ENCODE measurements at places on chromosomes 16 and 17. TPM values are rescaled to one million over a fixed set of nuclear protein-coding genes. Genes with fewer than 3 reads are reported as not detected.

- DNase-seq: no peak
Measured at GRCh38 chr17:74433421-74434121, 1.7 kb downstream of the GPRC5C start.

DNA sequence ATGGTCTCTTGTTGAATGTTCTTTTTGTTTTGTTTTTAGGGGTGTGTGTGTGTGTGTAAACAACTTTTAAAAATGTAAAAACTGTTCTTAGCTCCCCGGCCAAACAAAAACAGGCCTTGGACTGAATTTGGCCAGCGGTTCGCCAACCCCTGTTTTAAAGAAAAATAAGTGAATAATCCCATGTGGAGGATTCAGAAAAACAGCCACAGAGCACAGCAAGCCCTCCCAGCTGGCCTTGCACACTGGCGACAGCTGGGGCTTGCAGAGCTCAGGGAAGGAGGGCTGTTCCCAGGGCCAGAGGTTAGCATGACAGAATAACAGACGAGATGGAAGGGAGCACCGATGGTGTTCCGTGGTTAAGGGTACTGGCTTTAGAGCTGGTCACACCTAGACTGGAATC, 39.0 kb downstream of the EMP2 start:
- DNase-seq: no peak

DNA sequence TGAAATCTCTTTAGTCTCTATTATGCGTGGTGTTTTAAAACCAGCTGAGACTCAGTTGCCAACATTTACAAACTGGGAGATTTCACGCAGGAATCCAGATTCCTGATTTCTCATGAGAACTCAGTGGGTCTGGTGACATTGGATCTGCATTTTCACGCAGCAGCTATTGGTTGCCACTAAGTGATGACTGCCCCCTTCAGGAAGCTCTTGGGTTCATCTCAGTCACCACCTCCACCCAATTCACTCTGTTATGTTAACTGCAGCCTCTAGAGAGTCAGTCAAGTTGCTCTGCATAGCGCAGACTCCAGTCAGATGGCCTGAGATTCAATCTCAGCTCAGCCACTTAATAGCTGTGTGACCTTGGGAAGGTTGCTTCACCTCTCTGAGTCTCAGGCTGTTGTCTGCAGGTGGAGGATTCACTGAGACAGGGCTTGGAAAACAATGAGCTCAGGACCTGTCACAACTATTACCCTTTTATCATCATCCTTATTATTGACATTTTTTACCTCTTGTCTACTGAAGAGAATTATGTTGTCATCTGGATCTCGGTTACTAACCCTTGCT, 6.4 kb downstream of the SHISA9 start:
- DNase-seq: no peak

DNA sequence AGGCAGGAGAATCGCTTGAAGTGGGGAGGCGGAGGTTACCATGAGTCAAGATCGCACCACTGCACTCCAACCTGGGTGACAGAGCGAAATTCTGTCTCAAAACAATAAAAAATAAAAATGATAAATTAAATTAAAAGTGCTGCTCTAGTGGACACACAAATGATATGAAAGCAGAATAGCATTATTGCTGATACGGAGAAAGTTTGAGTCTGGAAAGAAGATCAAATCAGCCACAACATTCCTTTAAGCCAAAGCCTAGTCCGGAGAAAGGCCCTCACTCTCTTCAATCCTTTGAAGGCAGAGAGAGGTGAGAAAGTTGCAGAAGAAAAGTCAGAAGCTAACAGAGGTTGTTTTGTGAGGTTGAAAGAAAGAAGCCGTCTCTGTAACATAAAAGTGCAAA, 15.1 kb upstream of the CSF3 start:
- no peak for DNase-seq

DNA sequence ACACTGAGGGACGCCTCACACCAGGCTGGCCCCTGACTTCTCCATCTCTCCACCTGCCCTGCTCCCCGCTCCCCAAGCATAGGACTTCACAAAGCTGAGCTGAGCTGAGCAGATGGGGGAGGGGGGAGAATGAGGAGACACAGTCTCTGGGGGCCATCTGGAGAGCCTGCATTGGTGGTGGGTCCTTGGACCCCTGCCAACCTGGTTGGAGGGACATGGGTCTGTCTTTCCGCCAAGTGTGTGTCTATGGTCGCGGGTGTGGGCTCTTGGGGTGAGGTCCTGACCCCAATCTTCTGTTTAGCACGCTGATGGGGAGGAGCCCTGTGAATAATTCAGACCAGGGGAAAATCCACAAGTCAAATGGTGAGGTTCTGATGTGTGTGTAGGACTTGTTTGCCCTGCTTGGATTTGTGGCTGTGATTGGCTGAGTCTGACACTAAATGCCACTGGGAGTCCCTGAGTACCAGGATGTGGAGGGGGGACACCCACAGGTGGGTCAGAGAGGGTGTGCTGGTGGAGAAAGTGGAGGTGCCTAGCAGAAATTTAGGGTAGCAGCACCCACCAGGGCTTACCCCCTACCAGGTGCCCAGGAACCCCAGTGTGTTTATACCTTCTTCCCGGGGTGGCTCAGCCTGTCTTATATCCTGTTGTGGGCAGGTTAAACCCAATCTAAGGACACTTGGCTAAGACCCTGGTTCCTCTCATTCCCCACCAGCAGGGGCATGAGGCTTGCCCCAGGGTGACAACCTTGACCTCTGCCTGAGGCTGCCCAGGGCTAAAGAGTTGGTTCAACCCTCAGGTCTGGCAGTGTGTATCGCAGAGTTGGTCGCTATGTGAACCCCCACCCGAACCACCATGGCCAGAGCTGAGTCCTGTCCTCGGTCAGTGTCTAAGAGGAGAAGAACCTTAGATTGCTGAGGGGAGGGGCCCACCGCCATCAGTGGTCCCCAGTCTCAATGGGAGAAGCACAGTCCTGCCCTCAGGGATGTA, 2.1 kb downstream of the FMNL1 start:
- DNase-seq: no peak

GRCh38 chr17:82849076-82849945, 9.5 kb upstream of the ZNF750 start:
- no peak for DNase-seq

GRCh38 chr17:40461732-40462342, 18.6 kb downstream of the IGFBP4 start:
- no peak for DNase-seq

Gene RNU2-1
- total RNA-seq: not detected

Gene CNTNAP1
- total RNA-seq: 19.8 TPM

Gene INTS2
- 16.5 TPM for total RNA-seq

Gene COL1A1
- total RNA-seq: 1,525 TPM

Gene ADAM11
- total RNA-seq: 16.3 TPM
